ENCODE measurements at places on chromosomes 6 and 20.

DNA sequence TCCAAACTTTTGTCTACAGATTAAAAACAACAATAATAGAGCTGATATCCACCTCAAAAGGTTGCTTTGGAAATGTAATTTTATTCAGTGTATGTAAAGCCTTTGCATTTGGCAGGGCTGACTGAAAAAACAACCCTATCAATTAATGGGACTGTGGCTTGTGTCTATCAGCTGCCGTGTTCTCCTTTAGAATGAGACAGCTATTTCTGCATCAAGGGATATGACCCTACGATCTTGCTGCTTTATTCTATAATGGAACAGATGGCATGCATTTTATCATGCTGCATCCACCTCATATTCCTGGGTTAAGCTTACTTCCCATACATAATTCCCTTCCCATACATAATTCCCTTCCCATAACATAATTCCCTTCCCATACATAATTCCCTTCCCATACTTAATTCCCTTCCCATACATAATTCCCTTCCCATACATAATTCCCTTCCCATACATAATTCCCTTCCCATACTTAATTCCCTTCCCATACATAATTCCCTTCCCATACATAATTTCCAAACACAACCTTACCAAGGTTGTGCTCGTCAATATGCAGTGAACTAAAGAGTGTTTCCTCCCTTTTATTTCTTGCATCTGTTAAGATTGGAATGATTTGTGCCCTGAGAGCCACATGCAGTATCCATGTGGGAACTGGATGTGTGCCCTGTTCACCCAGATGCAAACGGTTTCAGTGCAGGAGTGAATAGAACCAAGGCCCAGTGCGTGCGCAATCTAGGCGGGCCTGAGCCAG, 26.8 kb downstream of the SERPINB6 start:
- DNase-seq: no peak

GRCh38 chr6:9335431-9335830, 900.1 kb upstream of the SLC35B3 start:
- no peak for DNase-seq

DNA sequence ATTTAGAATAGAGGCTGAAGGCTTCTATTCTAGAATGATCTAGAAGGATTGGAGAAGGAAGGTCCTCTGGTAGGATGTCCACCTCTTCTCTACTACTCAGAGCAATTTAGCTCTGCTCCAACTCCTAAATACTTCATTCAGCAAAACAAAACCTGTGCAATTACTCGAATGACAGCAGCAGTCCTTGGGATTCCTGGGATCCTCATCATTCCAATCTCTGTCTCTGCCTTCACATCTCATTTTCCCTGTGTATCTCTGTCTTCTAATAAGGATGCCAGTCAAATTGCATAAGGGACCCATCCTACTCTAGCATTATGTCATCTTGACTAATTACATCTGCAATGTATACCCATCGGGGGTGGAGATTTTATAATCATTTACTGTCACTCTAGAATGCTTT, 5.5 kb upstream of the AIG1 start:
- no peak for DNase-seq

DNA sequence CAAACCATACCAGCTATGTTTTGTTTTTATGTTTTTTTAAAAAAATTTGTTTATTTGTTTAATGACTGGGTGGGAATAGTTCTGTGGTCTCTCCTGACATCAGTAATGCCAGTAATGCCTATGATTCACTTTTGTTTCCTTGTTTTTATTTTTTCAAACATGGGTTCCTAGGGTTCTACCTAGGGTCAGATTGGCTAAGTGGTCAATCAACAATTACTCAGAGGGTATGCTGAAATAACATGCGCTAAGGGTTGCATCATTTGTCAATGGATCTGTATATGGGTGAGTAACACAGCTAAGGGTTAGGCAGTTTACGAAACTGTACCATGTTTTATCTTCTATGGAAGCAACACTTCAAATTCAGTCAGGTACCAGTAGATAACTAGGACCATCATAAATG, 583.8 kb upstream of the GJE1 start:
- no peak for DNase-seq

DNA sequence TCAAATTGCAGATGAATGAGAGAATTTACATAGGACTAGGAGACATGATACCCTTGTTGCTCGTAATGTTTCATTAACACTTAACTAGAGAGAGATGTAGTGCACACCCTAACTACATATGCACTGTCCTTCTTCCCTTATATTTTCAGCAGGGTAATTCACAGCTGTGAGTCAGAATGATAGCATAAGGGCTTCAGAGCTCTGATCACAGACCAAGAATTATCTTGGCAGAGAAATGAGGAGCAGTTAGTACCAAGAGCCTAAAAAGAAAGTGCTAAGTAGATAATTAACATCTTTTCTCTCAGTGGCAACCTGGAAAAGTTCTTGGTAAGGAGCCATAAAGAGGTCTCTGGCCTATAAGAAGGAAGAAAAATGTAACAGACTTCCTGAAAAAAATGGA, 35.8 kb downstream of the GRIK2 start:
- DNase-seq: no peak

DNA sequence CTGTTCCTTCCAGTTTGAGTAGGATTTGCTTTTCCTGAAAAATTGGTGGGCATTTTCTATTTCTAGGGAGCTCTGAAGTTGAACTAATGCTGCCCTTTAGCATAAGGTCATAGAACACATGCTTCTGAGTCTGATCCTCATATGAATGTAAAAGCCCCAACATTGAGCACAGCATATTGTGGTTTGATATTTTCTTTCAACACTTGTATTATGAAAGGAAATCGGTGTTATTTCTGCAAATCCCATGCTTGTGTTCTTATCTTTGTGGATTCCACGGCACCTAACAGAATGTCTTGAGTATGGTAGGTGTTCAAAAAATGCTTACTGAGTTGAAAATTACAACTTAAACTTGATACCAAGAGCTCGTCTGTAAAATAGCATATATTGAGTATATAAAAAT, 85.8 kb downstream of the TRMT11 start:
- DNase-seq: no peak

GRCh38 chr20:54201268-54201846, 6.5 kb upstream of the PFDN4 start:
- no peak for DNase-seq

- DNase-seq: no peak
Observed at GRCh38 chr6:428047-428603, 36.6 kb downstream of the IRF4 start.

- no peak for DNase-seq
Observed at GRCh38 chr6:133948472-133948871, 4.6 kb upstream of the TBPL1 start.

DNA sequence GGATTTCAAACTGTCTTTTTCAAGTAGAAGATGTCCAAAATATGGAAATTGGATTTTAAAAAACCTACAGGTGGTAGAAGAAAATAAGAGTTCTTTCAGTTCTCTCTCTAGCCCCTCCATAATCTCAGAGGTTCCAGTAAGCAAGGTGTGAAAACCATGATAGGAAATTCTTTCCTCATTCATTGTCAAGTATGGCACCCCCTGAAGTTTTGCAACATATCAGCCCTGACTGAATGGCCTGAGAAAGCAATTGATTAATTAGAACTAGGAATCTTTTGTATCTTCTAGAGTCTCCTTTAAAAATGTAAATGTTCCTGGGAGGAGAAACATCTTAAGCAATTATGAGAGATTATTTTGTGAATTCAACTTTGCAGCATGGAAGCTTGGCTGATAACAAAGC, 198.7 kb upstream of the STXBP5 start:
- DNase-seq: no peak
